Lung (tissue), 17 donors: ENCODE measurements at places on chromosomes 6 and 20. TPM values are rescaled to one million over a fixed set of nuclear protein-coding genes. Genes with fewer than 3 reads are reported as not detected.
A peak's percentile ranks its signal among the peaks of the same experiment; 100 is the strongest.

PHACTR1 gene
- total RNA-seq, result 48.4 TPM

LRFN2 gene
- 0.06 TPM for total RNA-seq

DNA sequence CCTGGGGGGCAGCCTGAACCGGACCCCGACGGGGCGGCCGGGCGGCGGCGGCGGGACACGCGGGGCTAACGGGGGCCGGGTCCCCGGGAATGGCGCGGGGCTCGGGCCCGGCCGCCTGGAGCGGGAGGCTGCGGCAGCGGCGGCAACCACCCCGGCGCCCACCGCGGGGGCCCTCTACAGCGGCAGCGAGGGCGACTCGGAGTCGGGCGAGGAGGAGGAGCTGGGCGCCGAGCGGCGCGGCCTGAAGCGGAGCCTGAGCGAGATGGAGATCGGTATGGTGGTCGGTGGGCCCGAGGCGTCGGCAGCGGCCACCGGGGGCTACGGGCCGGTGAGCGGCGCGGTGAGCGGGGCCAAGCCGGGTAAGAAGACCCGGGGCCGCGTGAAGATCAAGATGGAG lies 636 bp downstream of the SRF start:
- peak; percentile 21 for DNase-seq

DNA sequence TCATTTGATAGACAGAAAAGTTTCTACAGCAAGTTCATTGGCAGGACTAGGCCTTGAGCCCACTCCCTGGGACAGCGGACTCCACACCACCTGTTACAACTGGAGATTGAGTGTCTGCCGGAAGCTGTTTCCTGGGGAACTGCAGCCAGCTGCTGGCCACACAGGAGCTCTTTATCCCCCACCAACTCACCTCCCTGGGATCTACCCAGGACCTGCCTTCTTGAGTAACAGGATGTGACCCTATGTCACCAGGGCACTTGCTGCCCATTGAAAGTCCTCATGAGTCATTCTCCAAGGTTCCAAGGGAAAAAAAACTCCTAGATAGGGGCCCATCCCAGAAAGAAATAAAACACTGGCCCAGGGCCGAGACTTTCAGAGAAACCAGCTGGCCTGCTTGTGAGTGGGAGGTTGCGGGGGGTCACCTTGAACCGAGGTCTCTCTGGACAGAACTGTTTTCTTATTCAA lies 37.4 kb upstream of the SLC9A8 start:
- DNase-seq, result peak; percentile 44

DNA sequence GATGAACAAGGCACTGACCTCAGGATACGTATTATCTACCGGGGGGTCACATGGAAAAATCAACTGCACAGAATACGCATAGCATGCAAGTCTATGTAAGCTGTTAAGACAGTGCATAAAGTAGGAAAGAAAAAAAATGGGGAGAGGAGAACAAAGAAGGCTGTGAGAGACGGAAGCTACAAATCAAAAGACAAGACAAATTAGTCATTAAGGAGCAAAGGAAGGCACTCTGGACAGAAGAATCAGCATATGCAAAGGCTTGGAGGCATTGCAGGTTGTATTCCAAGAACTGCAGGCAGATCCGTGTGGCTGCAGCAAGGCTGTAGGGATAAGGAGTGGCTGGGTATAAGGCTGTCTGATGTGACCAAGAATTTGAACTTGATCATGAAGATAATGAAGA lies 89.0 kb downstream of the NRSN1 start:
- DNase-seq, result no peak
